Effector memory CD8-positive, alpha-beta T cell (primary cell): ENCODE measurements at places on chromosomes 1 and 21.

GRCh38 chr1:43522776-43523480, 7.8 kb upstream of the PTPRF start:
- DNase-seq, result no peak

DNA sequence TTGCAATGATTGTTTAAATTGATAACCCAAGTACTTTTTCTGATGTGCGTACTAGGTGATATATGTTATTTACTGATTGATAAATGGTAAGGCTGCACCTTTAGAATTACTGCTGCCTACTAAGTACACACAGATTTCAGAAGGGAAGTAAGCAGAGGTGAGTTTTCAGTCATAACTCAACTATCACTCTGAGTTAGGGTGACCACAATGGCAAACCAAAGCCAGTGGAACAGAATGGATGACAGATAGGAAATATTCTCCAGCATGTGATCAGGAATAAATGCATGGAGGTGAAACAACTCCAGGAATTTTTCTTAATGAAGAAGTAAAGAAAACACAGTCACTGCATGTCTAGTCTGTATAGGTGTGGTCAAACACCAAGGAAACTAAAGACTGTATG, 7.5 kb upstream of the KCNJ15 start:
- DNase-seq, result no peak

- DNase-seq, result no peak
Measured at GRCh38 chr1:27428316-27429028, 36.0 kb downstream of the GPR3 start.

DNA sequence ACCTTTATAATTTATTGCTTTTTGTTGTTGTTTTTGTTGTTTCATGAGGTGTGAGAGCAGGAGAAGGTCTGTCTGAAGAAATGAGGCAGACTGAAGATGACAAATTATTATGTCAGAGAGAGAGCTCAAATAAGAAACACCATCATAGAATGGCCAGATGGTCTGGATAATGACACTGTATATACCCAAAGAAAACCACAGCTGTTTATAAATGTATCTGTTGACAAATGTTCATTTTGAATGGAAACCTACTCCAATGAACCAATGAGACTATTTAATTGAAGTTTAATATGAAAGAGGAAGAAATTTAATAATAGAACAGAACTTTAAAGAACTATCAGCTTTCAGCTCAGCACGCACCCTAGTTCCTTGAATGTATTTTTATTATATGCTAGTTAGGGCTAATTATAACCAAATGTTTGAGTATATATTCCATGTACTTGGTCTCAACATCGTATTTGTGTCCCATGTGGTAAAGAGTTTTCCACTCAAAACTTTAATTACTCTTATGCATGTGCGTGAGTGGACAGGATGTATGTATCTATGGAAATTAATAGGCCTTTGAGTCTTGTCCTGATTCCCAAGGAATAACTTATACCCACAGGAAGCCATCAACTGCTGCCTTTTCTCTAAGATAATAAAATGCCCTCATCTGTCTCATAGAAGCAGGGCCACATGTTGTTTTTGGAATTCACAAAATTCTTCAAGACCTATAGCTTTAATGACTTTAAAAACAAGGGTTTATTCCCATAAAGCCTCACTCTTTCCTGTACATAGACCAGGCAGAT, 202.7 kb downstream of the KCNK2 start:
- no peak for DNase-seq

DNA sequence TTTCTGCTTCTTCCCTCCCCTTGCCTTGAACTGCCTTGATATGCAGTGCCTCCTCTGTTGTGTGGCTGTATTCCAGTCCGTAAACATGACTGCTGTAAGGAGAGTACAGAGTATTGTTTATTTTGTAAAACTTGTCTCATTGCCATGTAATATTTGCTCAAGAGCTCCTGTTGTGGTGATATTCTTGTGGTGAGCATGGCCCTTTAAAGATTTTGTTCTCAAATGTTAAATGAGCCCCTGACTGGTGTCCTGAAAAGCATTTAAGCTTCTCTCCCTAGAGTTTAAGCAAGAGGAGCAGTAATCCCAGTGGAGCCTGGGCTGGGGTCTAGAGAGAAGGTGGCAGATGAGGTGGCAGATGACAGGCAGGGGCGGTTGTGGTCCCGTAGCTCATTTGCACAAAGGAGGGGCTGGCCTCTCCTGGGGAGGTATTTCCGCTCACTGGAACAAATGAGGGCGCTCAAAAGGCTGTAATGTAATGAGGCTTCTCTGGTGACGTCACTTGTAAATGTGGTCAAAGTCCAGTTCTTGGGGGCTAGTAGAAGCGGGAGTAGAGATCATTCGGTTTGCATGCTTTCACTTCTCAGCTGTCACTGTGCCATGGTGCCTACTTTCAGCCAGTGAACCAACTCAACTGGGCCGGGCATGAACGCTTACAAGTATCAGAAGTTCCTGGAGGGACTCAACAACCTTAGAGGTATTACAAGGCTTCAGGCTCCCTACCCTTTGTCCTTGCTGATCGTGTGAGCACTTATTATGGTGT, 46.0 kb upstream of the MACF1 start:
- no peak for DNase-seq

- DNase-seq, result no peak
Measured at GRCh38 chr21:42344631-42345030, 6.2 kb downstream of the TFF2 start.

DNA sequence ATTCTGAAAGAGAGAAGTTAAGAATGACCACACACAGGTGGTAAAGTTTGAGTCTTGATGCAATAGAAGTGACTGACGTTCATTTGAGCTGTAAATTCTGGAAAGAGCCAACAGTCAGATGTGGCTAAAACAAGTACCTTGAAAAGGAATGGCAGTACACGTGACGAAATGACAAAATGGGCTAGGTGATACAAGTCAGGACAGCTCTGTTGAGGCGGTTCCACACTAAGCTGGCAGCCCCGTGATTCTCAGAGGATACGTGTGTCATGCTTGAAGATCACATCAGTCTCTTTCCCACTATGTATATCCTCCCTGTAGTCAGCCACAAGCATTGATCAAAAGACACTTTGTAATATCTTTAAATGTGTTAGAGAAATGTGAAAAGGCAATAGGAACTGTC, 881.3 kb upstream of the ADGRL2 start:
- DNase-seq, result no peak

GRCh38 chr1:100921110-100921706, 25.3 kb downstream of the SLC30A7 start:
- DNase-seq, result peak; percentile 18

DNA sequence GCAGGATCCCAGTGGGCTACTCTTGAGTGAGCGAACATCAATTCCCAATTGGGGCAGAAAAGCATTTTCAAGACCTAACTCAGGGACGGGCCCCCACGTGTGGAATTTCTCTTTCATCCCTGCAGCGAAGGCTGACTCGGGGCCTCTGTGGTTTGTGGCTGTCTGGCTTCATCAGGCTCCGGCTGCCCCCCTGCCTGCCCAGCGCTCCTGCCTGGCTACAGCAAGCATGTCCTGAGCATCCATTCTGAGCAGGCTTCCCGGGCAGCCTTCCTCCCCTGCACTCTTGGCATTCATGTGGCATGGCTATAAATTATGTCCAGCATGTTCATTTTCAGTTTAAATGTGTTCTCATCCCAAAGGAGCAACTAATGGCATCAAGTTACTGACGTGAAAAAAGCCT, 588.1 kb downstream of the KIF26B start:
- DNase-seq, result no peak

DNA sequence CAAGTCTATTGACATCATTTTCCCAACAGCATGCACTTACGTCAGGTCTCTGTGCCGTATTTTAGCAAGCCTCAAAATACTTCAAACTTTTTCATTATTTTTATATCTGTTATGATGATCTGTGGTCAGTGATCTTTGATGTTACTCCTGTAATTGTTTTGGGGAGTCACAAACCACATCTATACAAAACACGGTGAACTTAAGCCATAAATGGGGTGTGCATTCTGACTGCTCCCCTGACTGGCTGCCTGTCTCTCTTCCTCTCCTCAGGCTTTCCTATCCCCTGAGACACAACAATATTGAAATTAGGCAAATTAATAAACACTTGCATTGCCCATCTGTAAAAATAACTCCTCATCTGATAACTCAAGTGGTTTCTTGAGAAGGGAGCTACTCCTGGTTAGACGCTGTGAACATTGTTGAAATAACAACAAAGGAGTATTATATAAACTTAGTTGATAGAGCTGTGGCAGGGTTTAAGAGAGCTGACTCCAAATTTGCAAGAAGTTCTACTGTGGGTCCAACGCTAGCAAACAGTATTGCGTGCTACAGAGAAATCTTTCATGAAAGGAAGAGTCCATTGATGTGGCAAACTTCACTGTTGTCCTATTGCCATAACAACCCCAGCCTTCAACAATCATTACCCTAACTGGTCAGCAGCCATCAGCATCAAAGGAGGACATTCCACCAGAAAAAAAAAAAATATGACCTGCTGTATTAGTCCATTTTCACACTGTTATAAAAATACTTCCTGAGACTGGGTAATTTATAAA, 105.8 kb upstream of the DSCAM start:
- no peak for DNase-seq

- DNase-seq, result no peak
Measured at GRCh38 chr1:207312604-207312920, 8.9 kb upstream of the CD55 start.

- DNase-seq, result no peak
Measured at GRCh38 chr1:218872026-218872425, 301.7 kb upstream of the LYPLAL1 start.

GRCh38 chr1:168148916-168149315, 12.2 kb upstream of the GPR161 start:
- no peak for DNase-seq

GRCh38 chr1:11960715-11961114, 19.5 kb upstream of the MFN2 start:
- no peak for DNase-seq
